ENCODE measurements at places on chromosomes 4 and X. TPM values are rescaled to one million over a fixed set of nuclear protein-coding genes. Genes with fewer than 3 reads are reported as not detected.

The RAB41 gene
- total RNA-seq, result not detected

The SRPK3 gene
- 0.12 TPM for total RNA-seq

The ETDA gene
- total RNA-seq, result not detected

The MAMLD1 gene
- total RNA-seq, result 1.1 TPM

The HPGDS gene
- not detected for total RNA-seq

The RPL36A gene
- 2,530 TPM for total RNA-seq

The MAP7D2 gene
- 0.34 TPM for total RNA-seq

The GPR143 gene
- total RNA-seq, result not detected

The NMU gene
- total RNA-seq, result not detected

The DCLK2 gene
- 0.78 TPM for total RNA-seq

The SPANXN3 gene
- not detected for total RNA-seq

The FAM236C gene
- not detected for total RNA-seq

The GNRHR gene
- total RNA-seq, result not detected
